ENCODE measurements at places on chromosomes 4 and X.

- H3K27me3 ChIP-seq = no peaks in the 10 kb centered on the region
- no peak overlapping the region for H3K4me3 ChIP-seq
- H3K36me3 ChIP-seq = no peaks in the 10 kb centered on the region
- H3K27ac ChIP-seq = no peak overlapping the region
- no peak for DNase-seq
Observed at GRCh38 chr4:61500883-61501282, 300.8 kb downstream of the ADGRL3 start.

GRCh38 chr4:169975131-169975837 lies 50.9 kb downstream of the MFAP3L start:
- H3K36me3 ChIP-seq = no peaks in the 10 kb centered on the region
- DNase-seq = no peak
- no peaks in the 10 kb centered on the region for H3K27me3 ChIP-seq
- H3K4me1 ChIP-seq = no peaks in the 10 kb centered on the region
- no peak overlapping the region for H3K4me3 ChIP-seq

- H3K4me1 ChIP-seq = no peaks in the 10 kb centered on the region
- no peak overlapping the region for H3K27ac ChIP-seq
- no peak for DNase-seq
- no peaks in the 10 kb centered on the region for H3K36me3 ChIP-seq
- peaks cover 11% of the 10 kb centered on the region for H3K27me3 ChIP-seq
Observed at GRCh38 chrX:152895724-152896420, 2.0 kb upstream of the ZNF185 start.

DNA sequence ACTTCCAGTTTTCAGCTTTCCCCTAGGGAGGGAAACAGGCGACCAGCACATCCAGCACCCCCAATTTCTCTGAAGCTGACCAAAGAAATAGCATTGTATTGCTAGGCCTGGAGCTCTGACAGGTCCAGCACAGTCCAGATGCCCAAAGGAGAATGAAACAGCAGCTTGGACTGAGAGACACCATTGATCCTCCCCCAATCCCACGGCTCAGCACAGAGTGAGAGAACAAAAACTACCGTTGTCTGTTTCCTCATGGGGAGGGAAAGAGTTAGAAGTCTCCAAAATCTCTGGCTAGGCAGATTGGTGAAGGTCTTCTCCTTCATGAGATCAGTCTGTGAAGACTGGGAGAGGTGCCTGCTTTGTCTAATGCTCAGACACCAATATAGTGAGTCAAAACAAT lies 8.6 kb downstream of the TCEAL7 start:
- H3K36me3 ChIP-seq = no peaks in the 10 kb centered on the region
- H3K4me1 ChIP-seq = no peaks in the 10 kb centered on the region
- no peak for DNase-seq
- H3K27ac ChIP-seq = no peak overlapping the region
- H3K4me3 ChIP-seq = no peak overlapping the region
- H3K27me3 ChIP-seq = peaks cover 32% of the 10 kb centered on the region

- H3K27me3 ChIP-seq = no peaks in the 10 kb centered on the region
- H3K4me3 ChIP-seq = peak overlapping the region; percentile 80
- H3K36me3 ChIP-seq = no peaks in the 10 kb centered on the region
- DNase-seq = no peak
Observed at GRCh38 chrX:71365356-71365874, 742 bp upstream of the TAF1 start.

GRCh38 chr4:10097906-10098779 lies 18.5 kb downstream of the WDR1 start:
- DNase-seq = no peak
- no peak overlapping the region for H3K4me3 ChIP-seq
- H3K27ac ChIP-seq = no peak overlapping the region
- H3K36me3 ChIP-seq = no peaks in the 10 kb centered on the region
- H3K4me1 ChIP-seq = peaks cover 3% of the 10 kb centered on the region

DNA sequence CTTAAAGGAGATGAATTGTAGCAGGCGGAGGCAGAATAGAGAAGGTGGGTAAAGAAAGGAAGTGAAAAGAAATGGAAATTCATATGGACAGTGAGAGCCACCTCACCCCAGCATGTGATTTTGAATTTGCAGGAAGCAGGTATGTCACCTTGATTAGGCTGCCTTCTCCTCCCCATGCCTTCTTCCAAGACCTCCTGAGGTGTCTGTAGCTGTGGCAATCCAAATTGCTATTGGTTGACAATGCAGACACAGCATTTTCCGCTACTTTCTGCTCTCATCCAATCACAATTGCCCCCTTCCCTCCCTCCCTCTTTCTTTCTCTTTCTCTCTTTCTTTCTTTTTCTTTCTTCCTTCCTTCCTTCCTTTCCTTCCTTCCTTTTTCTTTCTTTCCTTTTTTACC lies 38.5 kb downstream of the RAB33B start:
- H3K36me3 ChIP-seq = no peaks in the 10 kb centered on the region
- no peaks in the 10 kb centered on the region for H3K27me3 ChIP-seq
- H3K4me3 ChIP-seq = no peak overlapping the region
- no peak for DNase-seq
- no peak overlapping the region for H3K27ac ChIP-seq

DNA sequence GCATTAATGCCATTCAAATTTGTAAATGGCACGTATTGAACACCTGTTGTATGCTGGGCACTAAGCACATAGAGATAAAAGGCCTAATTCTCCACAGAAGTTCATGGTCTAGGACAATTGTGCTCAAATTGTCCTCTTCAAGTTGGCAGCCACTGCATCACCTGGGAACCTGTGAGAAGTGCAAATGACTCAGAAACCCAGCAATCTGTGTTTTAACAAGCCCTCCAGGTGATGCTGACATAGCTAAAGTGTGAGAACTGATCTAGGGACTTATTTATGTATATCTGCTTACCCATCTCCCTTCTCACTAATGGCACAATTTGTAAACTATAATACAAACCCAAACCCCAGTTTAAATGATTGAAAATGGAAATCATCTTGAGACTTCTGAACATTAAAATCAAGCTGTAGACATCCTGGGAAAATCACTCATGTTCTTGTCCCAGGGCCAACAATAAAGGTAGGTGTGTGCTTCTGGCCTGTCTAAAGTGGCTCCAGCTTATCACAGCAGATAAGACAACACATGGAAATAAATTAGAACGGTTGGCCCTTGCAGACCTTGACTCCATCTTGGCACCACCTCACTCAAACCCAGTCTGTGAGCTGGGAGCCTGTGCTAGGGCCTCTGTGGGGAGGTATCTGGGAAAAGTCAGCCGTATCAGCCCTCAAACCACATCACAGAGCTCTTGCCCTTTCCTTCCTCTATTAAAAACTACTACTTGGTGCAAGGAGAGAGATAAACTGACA lies 46.8 kb downstream of the UCHL1 start:
- no peak overlapping the region for H3K27ac ChIP-seq
- DNase-seq = no peak
- no peak overlapping the region for H3K4me3 ChIP-seq
- H3K4me1 ChIP-seq = no peaks in the 10 kb centered on the region

- H3K4me1 ChIP-seq = no peaks in the 10 kb centered on the region
- no peaks in the 10 kb centered on the region for H3K27me3 ChIP-seq
- H3K36me3 ChIP-seq = no peaks in the 10 kb centered on the region
- no peak for DNase-seq
- H3K27ac ChIP-seq = no peak overlapping the region
Observed at GRCh38 chr4:102606261-102606660, 105.1 kb downstream of the NFKB1 start.

- H3K27ac ChIP-seq = no peak overlapping the region
- no peaks in the 10 kb centered on the region for H3K36me3 ChIP-seq
- no peaks in the 10 kb centered on the region for H3K27me3 ChIP-seq
- H3K4me3 ChIP-seq = no peak overlapping the region
Observed at GRCh38 chr4:4831266-4831665, 28.2 kb upstream of the MSX1 start.

GRCh38 chr4:6750286-6751221 lies 32.0 kb upstream of the KIAA0232 start:
- peaks cover 34% of the 10 kb centered on the region for H3K4me1 ChIP-seq
- H3K27me3 ChIP-seq = no peaks in the 10 kb centered on the region

- H3K27me3 ChIP-seq = no peaks in the 10 kb centered on the region
- H3K4me3 ChIP-seq = no peak overlapping the region
- H3K27ac ChIP-seq = no peak overlapping the region
- H3K4me1 ChIP-seq = no peaks in the 10 kb centered on the region
- no peak for DNase-seq
- no peaks in the 10 kb centered on the region for H3K36me3 ChIP-seq
Observed at GRCh38 chrX:2658585-2659292, 32.4 kb upstream of the CD99 start.

DNA sequence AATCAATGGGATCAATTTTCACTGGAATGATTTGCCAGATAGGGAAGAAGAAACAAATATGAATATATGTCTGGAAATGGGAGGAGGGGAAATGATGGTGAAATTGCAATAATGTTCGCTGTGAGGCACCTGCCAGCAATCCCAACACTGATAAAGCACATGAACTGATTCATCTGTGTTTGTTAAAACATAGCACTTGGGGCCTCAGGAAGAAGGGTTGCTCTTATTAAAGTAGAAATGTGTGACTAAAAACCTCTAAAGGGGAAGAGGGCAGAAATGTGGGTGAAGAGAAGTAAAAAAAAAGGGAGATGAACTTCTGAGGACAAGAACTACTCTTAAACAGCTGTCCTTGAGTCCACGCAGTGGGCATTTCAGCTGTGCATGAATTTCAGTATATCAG lies 101.4 kb downstream of the C4orf51 start:
- no peaks in the 10 kb centered on the region for H3K36me3 ChIP-seq
- no peaks in the 10 kb centered on the region for H3K4me1 ChIP-seq
- H3K4me3 ChIP-seq = no peak overlapping the region
- no peak overlapping the region for H3K27ac ChIP-seq
- no peak for DNase-seq
- no peaks in the 10 kb centered on the region for H3K27me3 ChIP-seq

GRCh38 chr4:25441519-25442117 lies 64.6 kb downstream of the ANAPC4 start:
- no peaks in the 10 kb centered on the region for H3K36me3 ChIP-seq
- H3K4me1 ChIP-seq = no peaks in the 10 kb centered on the region
- no peak overlapping the region for H3K27ac ChIP-seq

DNA sequence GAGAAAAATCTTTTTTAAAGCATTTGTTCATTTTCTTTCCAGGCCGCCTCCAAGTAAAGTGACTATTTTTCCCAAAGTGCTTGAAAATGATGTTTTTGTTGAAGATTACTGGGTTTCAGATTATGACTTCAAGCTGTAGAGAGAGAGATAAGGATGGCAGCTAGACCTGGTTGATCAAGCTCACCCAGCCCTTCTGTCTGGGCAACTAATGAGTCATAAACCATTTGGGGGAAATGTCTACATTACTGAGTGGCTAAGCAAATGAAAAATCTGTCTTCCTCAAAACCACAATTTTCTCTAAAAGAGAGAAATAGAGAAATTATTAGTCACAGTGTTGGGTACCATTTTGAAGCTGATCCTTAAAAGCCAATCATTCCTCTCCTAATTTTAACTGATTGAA lies 355.4 kb upstream of the CPEB2 start:
- no peaks in the 10 kb centered on the region for H3K27me3 ChIP-seq
- H3K4me3 ChIP-seq = no peak overlapping the region
- H3K27ac ChIP-seq = no peak overlapping the region
- no peaks in the 10 kb centered on the region for H3K4me1 ChIP-seq

GRCh38 chrX:31228415-31228832 lies 156.6 kb upstream of the FTHL17 start:
- DNase-seq = peak; percentile 8
- H3K27me3 ChIP-seq = no peaks in the 10 kb centered on the region
- no peak overlapping the region for H3K27ac ChIP-seq

- no peak overlapping the region for H3K4me3 ChIP-seq
- no peaks in the 10 kb centered on the region for H3K27me3 ChIP-seq
- peaks cover 17% of the 10 kb centered on the region for H3K4me1 ChIP-seq
- DNase-seq = no peak
- no peaks in the 10 kb centered on the region for H3K36me3 ChIP-seq
Observed at GRCh38 chr4:7474320-7474719, 39.6 kb upstream of the PSAPL1 start.

DNA sequence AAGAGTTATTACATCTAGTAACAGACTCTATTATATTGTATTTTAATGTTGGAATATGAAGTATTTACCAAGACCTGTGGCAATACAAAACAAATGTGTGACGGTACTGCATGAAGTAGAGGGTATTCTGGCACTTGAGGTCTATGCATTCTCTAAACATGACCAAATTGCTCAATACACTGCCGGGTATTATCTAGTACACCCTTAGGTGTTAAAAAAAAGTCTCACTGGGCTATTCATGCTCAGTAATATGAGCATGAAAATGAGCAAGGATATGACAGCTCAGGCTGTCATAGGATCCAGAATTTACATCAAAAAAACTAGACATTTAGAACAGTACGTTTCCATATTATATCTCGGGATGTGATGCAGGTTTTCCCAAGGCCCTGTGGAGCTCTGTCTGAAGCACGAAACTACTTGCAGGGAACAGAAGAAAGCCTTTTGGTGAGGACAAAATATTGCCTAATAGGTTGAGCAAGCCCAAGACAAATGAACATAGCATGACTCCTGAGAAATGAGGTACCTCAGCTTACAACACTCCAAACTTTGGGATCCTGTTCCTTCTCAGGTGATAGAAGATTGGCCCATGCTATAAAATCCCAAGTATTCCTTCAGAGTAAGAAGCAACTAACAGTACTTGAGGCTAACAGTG lies 74.1 kb upstream of the MAOA start:
- no peaks in the 10 kb centered on the region for H3K36me3 ChIP-seq
- H3K4me1 ChIP-seq = no peaks in the 10 kb centered on the region
- no peak overlapping the region for H3K4me3 ChIP-seq
- no peak for DNase-seq
- H3K27me3 ChIP-seq = no peaks in the 10 kb centered on the region

DNA sequence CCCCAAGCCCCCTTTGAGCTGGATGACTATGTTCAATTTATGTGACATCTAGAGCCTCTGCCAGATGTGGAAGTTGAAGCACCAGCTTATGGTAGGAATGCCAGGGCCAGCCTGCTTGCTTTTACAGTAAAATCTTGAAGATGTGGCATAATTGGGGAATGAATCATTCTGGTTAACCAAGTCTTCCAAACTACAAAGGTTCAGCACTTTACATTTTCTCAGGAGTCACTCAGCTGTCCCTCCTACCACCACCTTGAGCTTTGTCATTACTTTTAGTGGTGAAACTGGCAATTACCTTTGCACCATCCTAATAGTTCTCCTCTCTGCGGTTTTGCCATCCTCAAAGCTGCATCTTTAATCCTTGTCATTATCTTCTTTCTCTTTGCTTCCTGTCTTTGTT lies 172.2 kb downstream of the HS6ST2 start:
- no peaks in the 10 kb centered on the region for H3K27me3 ChIP-seq
- no peaks in the 10 kb centered on the region for H3K4me1 ChIP-seq
- H3K4me3 ChIP-seq = no peak overlapping the region
- no peak overlapping the region for H3K27ac ChIP-seq
- H3K36me3 ChIP-seq = no peaks in the 10 kb centered on the region

GRCh38 chr4:40621592-40622512 lies 7.8 kb downstream of the RBM47 start:
- H3K36me3 ChIP-seq = no peaks in the 10 kb centered on the region
- H3K27me3 ChIP-seq = no peaks in the 10 kb centered on the region
- DNase-seq = peak; percentile 81
- no peaks in the 10 kb centered on the region for H3K4me1 ChIP-seq
- no peak overlapping the region for H3K4me3 ChIP-seq

GRCh38 chr4:154349829-154350228 lies 141.8 kb downstream of the DCHS2 start:
- H3K4me3 ChIP-seq = no peak overlapping the region
- no peaks in the 10 kb centered on the region for H3K27me3 ChIP-seq
- no peak overlapping the region for H3K27ac ChIP-seq
- H3K4me1 ChIP-seq = no peaks in the 10 kb centered on the region
- H3K36me3 ChIP-seq = no peaks in the 10 kb centered on the region

- H3K36me3 ChIP-seq = no peaks in the 10 kb centered on the region
- H3K27ac ChIP-seq = no peak overlapping the region
- no peaks in the 10 kb centered on the region for H3K4me1 ChIP-seq
- H3K27me3 ChIP-seq = no peaks in the 10 kb centered on the region
- DNase-seq = no peak
Observed at GRCh38 chr4:124710911-124711310, 1.6 kb downstream of the ANKRD50 start.
